Esophagus squamous epithelium (tissue), 5 donors: ENCODE measurements at places on chromosomes 16 and 17.

DNA sequence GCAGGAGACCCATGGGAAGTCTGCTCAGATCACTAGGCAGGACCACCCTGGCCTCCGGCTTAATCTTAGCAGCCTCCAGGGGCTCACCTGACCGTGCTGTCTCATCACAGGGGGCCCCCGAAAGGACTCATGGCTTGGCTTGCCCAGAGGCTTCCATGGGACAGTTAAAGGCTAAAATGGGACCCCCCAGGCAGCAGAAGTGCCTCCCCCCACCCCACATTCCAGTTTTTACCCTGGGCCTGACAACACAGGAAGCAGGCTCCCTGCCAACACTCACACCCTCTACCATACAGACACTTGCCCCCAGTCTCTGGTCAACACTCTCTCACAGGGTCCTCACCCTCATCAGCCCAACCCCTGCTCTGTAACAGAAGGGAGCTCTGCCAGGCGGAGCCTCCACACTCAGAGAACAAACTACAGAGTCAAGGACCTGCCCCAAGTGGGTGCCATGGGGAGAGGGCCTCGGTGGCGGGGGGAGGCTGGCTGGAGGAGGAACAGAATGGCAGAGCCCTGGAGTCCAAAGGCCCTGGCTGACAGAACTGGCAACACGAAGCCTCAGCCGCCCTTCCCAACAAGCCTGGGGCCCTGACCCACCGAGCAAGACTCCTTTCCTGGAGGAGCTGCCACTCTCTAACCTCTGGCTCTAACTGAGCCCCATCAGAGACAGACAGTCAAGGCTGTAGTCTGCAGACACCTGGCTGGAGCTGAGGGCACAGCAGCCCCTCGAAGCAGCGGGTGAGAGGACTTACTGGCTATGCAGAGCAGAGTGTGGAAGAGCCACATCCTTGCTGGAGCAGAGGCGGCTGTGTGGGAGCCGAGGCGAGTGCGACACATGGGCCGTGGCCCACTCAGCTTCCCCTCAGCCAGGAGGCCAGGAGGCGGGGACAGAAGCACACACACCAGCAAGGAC, at the start of gene ITGAE:
Gene ITGAE (minus strand): TSS at position 827 of the 910 bp plus-strand sequence. CDS start 44 bp downstream, at position 783.
- DNase-seq = no peak

DNA sequence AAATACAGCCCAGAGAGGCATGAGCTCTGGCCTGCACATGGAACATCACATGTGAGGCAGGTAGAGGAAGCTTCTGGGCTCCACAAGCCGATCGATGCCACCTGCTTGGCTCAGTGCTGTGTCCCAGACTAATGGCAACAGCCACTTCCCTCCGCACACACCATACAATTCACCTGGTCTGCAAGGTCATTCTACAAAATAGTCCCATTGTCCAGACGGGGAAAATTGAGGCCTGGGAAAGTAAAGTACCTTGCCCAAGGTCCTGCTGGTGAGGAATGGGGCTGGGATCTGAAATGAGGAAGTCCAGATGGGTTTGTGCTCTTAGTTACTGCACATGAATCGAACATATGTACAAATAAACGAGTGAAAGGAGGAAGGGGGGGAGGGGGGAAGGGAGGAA, 88.0 kb downstream of the LITAF start:
- DNase-seq = no peak

- no peak for DNase-seq
These were observed 56.9 kb upstream of the LHX1 start for GRCh38 chr17:36880268-36880905.

GRCh38 chr17:51741458-51741857, 417.1 kb downstream of the CA10 start:
- DNase-seq = no peak

DNA sequence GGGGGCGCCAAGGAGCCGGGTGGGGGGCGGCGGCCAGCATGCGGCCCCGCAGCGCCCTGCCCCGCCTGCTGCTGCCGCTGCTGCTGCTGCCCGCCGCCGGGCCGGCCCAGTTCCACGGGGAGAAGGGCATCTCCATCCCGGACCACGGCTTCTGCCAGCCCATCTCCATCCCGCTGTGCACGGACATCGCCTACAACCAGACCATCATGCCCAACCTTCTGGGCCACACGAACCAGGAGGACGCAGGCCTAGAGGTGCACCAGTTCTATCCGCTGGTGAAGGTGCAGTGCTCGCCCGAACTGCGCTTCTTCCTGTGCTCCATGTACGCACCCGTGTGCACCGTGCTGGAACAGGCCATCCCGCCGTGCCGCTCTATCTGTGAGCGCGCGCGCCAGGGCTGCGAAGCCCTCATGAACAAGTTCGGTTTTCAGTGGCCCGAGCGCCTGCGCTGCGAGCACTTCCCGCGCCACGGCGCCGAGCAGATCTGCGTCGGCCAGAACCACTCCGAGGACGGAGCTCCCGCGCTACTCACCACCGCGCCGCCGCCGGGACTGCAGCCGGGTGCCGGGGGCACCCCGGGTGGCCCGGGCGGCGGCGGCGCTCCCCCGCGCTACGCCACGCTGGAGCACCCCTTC, 484 bp downstream of the FZD2 start:
- DNase-seq = no peak

GRCh38 chr17:81117672-81118198, 47.6 kb upstream of the PVALEF start:
- DNase-seq = no peak

GRCh38 chr17:36602030-36602748, 806 bp downstream of the MRM1 start:
- no peak for DNase-seq
